ENCODE measurements at places on chromosomes 5 and 9. TPM values are rescaled to one million over a fixed set of nuclear protein-coding genes. Genes with fewer than 3 reads are reported as not detected.

The OMD gene
- total RNA-seq, result 1.6 TPM

The RELL2 gene
- total RNA-seq, result 18.9 TPM

The ELP1 gene
- 67.1 TPM for total RNA-seq

The ADCY2 gene
- 32.3 TPM for total RNA-seq

The FOXD4 gene
- total RNA-seq, result 1.6 TPM

The GPRIN1 gene
- total RNA-seq, result 67.8 TPM

The FGF18 gene
- 0.69 TPM for total RNA-seq

The TUBB4B gene
- total RNA-seq, result 213 TPM

The BTF3 gene
- 252 TPM for total RNA-seq

The STKLD1 gene
- 3.0 TPM for total RNA-seq

The IFNB1 gene
- total RNA-seq, result not detected

The LCN12 gene
- 0.46 TPM for total RNA-seq

The ESM1 gene
- 2.3 TPM for total RNA-seq

The AHRR gene
- 1.6 TPM for total RNA-seq

The ACTBL2 gene
- total RNA-seq, result not detected

The HAVCR2 gene
- total RNA-seq, result 11.1 TPM

The CTXN3 gene
- total RNA-seq, result 8.5 TPM

The PDE8B gene
- 15.5 TPM for total RNA-seq

The MARCOL gene
- total RNA-seq, result not detected

The TAF11L14 gene
- not detected for total RNA-seq

The GLRA1 gene
- 5.5 TPM for total RNA-seq

The PCDHGB5 gene
- total RNA-seq, result 24.0 TPM

The GABBR2 gene
- total RNA-seq, result 128 TPM

The ACTL7B gene
- total RNA-seq, result not detected

The DIAPH1 gene
- 26.1 TPM for total RNA-seq

The POU5F2 gene
- total RNA-seq, result 3.7 TPM

The PTCH1 gene
- total RNA-seq, result 20.5 TPM

The ARSI gene
- 0.46 TPM for total RNA-seq

The CATSPER3 gene
- 0.23 TPM for total RNA-seq

The CAPSL gene
- total RNA-seq, result 6.5 TPM

The GRIN3A gene
- total RNA-seq, result 46.8 TPM

The BAAT gene
- 0.23 TPM for total RNA-seq

The FCHO2 gene
- total RNA-seq, result 52.4 TPM
